NCI-H460 (cell line): ENCODE measurements at places on chromosomes 1 and 21.

DNA sequence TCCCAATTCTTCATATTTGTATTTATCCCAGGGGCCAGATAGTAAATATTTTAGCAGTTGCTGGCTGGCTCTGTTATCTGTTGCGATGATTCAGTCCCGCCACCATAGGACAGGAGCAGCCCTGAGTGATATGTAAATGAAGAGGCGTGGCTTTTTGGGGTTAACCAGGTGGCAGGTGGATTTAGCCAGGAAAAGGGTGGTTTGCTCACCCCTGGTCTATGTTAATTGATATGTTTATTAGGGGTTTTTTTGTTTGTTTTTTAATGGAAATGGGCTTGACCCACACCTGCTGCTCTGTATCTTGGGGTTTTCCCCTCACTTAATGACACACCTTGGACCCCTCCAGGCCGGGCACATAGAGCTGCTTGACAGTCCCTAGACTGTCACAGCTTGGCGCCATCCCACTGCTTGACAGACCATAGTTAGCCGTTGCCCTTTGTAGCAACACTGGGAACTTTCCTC is 62.8 kb downstream of the PIK3CD start:
- no peak for DNase-seq

DNA sequence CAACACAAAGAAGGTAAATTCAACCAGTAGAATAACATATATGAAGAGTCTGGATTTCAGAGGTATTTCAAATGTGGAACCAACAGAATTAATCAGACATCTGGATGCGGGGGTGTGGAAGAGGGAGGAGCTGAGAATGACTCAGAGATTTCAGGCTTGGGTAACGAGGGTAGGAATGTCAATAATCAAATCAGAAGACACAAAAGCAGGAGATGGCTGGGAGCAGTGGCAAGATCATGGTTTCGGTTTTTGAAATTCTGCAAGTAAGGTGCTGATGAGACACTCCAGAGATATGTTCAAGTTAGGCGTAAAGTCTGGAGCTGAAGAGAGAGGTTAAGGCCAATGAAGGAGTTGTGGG is 64.0 kb downstream of the PLPPR5 start:
- no peak for DNase-seq

- no peak for DNase-seq
Observed at GRCh38 chr1:91527266-91527765, 26.7 kb downstream of the CDC7 start.

- no peak for DNase-seq
Observed at GRCh38 chr1:37238364-37239224, 204.3 kb upstream of the GRIK3 start.

DNA sequence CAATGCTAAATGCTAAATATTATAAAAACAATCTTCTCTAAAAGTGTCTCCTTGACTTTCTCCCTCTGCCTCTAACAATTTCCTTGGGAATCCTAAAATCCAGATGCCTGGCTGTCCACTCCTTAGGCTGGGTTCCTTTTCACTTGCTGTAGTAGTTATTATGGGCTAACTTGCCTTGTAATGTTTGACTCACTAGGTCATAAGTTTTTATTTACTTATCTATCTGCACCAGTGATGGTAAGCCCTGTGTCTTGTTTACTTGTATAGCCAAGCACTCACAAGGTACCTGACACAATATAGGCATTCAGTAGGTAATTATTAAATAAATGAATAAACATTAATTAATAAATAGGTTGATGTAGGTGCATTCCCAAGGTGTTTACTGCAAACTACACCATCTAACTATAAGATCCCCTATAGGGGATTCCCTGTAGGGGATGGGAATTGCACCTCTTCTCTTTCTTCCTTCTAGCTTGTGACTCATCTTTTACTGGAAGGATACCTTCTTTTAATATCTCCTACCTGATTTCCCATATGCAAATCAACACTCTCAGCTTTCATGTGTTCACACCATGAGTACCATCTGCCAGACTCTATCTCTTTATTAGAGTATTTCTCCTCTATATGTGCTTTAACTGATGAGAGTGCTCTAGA is 14.7 kb upstream of the CHIA start:
- DNase-seq, result no peak
